Activated CD8-positive, alpha-beta memory T cell treated with anti-CD3 and anti-CD28 coated beads for 48 hours (primary cell): ENCODE measurements at places on chromosomes 7 and 10.

- no peak for DNase-seq
These were observed 1.0 kb upstream of the AVPI1 start for GRCh38 chr10:97687785-97688781.

- DNase-seq: no peak
These were observed 120.3 kb downstream of the BMPER start for GRCh38 chr7:34025600-34025999.

DNA sequence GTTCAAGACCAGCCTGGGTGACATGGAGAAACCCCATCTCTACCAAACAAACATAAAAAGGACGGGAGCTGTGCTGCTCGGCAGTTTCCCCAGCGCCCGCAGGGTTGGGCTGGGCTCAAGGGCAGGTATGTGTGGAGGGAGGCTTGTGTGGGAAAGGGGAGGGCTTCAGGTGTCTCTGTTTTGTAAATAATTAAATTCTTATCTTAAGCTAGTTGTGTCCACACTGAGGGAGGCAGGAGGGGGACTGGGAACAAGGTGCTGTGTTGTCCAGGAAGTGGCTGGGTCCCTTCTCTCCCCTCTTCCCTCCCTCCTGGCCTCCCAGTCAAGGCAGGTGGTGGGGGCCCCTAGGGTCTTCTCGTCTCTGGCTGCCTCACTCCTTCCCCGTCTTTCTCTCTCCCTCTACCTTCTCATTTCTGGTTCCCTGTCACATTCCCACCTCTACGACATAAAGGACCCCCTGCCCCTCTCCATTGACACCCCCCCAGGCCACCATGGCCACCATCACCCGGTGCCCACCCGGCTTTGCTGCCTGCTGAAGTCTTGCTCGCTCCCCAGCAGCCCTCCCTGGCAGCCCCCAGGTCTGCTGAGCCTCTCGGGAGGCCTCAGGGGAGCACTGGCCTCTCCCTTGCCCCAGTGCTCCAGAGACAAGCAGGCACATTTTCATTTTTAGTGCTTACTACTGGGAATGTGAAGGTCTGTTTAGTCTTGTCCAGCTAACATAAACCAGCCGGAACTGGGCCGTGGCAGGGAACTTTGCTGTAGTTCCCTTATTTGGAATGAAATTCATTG is 19.3 kb downstream of the NEURL1 start:
- DNase-seq: no peak

- DNase-seq: no peak
These were observed 60.5 kb upstream of the AGBL3 start for GRCh38 chr7:134925766-134926165.

GRCh38 chr10:104928734-104929133 is 287.6 kb downstream of the SORCS3 start:
- DNase-seq: no peak

DNA sequence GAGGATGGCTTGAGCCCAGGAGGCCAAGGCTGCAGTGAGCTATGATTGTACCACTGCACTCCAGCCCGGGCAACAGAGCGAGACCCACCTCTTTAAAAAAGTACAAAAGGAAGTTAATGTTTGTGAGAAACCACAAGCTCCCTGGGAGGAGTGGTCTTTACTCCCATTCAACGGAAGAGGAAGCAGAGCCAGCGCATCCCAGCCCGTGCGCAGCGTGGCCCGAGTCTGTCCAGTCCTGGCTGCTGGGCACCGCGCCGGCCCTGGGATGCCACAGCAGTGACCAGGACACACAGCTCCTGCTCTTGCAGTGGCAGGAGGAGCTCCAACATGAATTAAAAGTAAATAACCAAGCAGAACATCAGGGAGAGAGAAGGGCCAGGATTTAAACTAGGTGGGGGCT is 68.4 kb downstream of the ELFN1 start:
- no peak for DNase-seq

GRCh38 chr7:141441837-141442627 is 109.2 kb upstream of the AGK start:
- no peak for DNase-seq
